Renal cortical epithelial cell (primary cell): ENCODE measurements at places on chromosomes 13 and 19. TPM values are rescaled to one million over a fixed set of nuclear protein-coding genes. Genes with fewer than 3 reads are reported as not detected.

Gene RRAS
- total RNA-seq = 32.5 and 40.5 TPM in 2 replicates

Gene C1QTNF9B
- total RNA-seq = not detected in 2 replicates

Gene ZNF665
- 1.4 and 5.4 TPM in 2 replicates for total RNA-seq

Gene TEX29
- not detected in 2 replicates for total RNA-seq

Gene LILRA5
- not detected in 2 replicates for total RNA-seq

Gene SHKBP1
- 32.8 and 53.5 TPM in 2 replicates for total RNA-seq

Gene ATP8B3
- 2.4 and 4.2 TPM in 2 replicates for total RNA-seq

Gene RASGRP4
- not detected in 2 replicates for total RNA-seq

Gene SMAD9
- total RNA-seq = 0.52 and 9.3 TPM in 2 replicates

Gene AXL
- total RNA-seq = 151 and 220 TPM in 2 replicates
